ENCODE measurements at places on chromosomes 1 and 21.
A peak's percentile ranks its signal among the peaks of the same experiment; 100 is the strongest.

DNA sequence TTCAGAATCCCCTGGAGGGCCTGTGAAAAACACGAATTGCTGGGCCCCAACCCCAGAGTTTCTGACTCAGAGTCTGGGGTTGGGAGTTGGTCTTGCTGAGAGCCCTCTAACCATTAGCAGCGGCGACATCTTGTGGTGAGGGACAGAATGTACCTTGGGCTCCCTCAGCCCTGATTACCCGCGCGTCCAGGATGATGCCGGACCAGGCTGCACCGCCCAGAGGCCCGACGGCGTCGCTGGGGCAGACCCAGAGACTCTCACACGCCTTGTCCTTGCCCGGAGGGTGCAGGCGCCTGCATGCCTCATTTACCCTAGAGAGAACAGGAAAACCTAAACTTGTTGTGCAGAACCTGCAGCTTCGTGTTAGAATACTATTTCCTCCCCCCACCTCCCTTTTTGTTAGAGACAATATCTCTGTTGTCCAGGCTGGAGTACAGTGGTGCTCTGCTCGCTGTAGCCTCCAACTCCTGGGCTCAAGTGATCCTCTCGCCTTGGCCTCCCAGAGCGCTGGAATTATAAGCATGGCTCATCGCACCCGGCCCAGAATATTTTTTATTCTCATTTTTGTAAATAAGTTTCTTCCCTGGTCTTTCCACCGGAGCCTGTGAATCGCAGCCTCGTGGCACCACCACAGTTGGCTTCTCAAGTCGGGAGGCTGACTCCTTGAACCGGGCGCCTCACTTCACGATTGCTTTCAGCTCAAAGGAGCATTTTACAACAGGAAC lies 22.2 kb upstream of the RD3 start:
- DNase-seq = peak; percentile 83

DNA sequence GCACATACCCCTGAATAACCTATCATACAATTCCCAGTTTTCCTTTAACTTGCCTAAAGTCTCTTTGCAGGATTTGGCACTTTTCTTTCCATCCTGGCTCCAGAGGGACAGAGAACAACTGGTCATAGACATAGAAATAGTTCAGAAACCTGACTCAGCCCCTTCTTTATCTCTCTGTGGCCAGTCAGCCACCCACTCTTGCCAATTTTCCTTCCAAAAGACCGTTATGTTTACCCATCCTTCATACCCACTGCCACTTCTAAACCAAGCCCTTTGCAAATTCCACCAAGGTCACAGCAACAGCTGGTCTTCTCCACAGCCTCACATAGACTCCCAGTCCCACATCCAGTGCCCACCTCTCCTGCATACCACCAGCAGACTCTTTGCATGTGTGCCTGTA lies 127.2 kb upstream of the FGGY start:
- no peak for DNase-seq

GRCh38 chr1:194055536-194055935 lies 869.1 kb upstream of the B3GALT2 start:
- peak; percentile 1 for DNase-seq

- DNase-seq = peak; percentile 77
These were observed at the start of gene RPS6KC1 for GRCh38 chr1:213051127-213051880. RPS6KC1 (plus strand) TSS chr1:213051241; CDS start chr1:213051405, 164 bp downstream.

- DNase-seq = no peak
These were observed 35.1 kb upstream of the TINAGL1 start for GRCh38 chr1:31541194-31541593.

DNA sequence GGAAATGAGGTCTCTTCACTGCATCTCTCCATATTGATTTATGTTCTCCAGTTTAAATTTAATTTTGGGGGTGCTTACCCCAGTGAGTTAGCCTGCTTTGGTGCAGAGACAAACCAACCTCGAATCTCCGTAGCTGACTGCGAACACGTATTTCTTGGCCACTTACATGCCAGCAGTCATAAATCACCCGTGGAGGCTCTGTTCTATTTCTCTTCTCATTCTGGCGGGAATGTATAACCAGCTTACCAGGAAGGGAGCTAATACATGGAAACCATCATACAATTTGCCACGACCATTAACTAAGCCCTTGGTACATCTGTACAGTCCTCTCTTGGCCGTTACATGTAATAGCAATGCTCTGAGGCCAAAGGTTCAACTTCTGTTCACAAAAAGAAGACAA lies 148.0 kb downstream of the PLA2G4A start:
- no peak for DNase-seq

Measured in inflammatory macrophage (primary cell).